ENCODE measurements at places on chromosomes 12 and 14.

DNA sequence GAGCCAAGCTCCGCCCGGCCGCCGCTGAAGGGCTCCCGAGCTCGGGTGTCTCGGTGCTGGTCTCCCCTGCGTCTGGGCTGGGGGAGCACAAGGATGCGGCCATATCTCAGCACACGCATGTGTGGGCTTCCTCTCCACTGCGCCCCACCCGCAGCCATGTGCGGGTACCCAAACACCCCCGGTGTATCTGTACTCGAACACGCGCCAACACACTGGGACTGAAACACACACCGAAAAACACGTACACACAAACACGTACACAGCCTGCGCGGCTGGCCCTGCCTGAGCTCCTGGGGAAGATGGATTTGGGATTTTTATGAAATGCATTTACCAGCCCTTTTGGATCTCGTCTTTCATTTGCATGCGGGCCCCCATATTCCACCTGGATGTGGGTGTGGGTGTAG, 897 bp upstream of the TBX3 start:
- DNase-seq = no peak

GRCh38 chr12:70982286-70982685, 61.7 kb upstream of the PTPRR start:
- DNase-seq = no peak

DNA sequence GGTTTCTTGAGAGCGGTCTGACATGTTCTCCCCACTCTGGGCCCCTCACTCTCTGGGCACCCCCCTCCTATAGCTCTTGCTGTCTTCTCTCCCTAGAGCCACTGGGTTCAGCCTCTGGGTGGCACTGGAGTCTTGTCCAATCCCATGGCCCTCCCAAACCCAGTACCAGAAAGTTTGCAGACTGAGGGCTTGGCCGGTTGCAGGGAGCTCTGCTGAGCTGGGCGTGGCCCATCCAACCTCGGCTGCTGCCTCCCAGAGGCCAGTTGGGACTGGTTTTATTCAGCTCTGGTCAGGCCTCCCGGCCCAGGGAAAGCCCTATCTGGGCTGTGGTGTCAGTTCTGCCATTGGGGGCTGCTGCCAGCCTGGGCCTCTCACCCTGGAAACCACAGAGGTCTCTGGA, 37.9 kb downstream of the ISCA2 start:
- DNase-seq = no peak

DNA sequence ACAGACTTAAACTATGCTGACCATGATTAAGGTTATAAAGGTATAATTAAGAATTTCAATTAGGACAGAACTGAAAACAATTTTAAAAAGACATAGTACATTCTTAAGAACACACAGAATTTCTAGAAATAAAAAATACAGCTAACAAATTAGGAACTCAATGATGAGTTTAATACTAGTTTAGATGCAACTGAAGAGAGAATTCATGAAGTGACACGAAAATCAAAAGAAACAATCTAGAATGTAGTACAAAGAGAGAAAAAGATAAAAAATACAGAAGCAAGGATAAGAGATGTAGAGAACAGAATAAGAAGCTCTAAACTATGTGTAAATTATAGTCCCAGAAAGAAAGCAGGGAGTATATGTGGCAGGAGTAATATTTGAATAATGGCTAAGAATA, 187.8 kb upstream of the KRR1 start:
- no peak for DNase-seq

DNA sequence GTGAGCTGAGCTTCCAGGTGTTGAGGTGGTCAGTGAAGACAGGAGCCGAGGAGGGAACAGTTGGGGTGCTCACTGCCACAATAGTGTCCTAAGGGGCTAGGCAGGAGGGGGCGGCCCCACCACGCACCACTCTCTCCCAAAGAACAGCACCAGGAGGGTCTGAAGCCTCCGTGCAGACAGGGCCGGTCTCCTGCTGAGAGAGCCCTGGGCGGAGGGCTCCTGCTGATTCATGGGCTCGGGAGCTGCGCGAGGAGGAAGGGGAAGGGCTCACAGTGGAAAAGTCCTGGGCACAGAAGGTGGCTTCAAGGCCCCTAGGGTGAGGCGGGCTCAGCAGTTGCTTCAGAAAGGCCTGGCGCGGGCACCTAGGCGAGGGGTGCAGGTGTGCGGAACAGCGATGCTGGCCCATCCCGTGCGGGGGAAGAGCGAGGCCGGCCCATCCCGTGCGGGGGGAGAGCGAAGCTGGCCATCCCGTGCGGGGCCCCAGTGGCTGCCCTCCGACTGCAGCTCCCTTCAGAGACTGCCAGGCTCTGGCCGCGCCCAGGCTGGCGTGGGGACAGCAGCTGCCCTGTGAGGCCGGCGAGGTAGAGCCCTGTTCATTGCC, 176.7 kb downstream of the ADGRD1 start:
- no peak for DNase-seq

DNA sequence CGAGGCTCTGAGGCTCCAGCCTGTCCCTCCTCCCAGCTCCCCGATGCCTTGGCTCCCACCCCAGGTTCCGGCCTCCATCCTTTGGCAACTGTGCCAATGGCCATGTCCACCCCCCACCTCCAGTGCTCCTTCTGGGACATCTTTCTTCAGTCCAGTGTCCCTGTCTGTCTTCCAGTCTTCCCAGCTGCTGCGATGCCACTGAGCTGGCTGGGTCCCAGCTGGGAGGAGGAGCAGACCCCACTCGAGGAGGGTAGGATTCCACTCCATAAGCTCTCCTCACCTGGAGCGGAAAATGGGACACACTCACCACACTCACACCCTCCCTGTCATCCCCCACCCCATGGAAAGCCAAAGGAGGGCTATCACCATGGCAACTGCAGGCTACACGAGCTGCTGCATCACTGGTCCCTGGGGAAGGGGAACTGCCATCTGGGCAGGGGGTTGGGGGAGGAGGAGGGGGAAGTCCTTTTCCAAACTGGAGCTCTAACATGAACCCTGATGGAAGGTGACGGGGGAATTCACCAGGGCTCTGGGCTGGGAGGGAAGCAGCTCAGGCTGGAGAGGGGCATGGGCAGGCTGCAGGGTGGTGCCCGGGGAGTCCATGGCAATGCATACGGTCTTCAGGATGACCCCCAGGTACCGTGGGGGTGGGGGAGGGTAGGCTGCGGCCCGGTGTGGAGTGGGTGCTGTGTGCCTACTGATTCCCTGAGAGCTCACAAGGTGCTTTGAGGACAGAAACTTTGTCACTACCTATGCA, 94.3 kb downstream of the LRRC74A start:
- no peak for DNase-seq

GRCh38 chr12:3365463-3366411, 125.3 kb upstream of the PRMT8 start:
- DNase-seq = no peak

DNA sequence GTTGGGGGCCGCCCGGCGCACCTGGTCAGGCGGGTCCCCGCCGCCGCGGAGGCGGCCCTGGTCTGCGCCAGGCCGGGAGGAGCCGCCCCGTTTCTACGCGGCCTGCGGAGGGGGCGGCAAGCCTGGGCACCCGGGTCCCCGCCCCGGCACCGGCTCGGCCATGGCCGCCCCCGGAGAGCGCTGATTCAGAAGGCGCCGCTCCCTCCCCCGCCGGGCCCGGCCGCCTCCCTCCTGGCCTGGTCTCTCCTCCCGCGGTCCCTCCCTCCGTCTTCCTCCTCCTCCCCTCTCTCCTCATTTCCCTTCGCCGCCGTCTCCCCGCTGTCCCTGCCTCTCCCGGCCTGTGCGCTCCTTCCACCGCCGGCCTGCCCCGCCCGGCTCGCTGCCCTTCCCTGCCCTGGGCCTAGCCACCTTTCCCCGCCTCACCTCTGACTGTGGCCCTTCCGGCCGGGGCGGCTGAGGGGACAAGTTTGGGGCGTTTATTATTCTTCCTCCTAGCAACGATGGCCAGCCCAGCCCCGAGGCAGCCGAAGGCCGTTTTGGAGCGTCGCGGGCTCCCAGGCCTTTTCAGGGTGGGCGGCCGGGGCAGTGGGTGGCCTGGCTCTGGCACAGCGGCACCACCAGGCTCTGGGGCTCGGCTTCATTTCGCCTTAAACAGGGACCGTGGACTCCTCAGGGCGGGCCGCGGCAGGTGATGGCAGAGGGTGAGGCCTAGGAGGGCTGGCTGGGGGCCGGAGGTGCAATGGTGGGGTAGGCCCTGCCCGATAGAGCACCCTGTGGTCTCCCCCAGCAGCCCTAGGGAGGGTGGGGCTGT, 768 bp downstream of the CEP170B start:
- no peak for DNase-seq

DNA sequence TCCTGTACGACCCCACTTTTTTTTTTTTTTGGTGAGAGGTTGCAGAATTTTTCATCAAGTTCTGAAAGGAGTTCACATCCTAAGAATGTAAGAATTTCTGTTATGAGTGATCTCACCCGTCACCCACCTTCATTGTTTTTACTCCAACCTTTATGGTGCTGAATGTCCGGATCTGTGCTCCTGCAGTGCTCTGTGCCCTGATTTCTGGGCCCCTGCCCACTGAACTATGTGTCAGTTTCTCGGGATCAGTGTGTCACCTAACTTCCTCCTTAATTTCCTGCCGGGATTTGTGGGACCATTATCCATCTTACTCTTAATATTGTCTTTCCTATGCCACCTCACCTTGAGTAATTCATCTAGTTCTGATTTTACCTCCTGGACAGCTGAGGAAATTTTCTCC, 11.6 kb downstream of the RASSF8 start:
- DNase-seq = no peak

DNA sequence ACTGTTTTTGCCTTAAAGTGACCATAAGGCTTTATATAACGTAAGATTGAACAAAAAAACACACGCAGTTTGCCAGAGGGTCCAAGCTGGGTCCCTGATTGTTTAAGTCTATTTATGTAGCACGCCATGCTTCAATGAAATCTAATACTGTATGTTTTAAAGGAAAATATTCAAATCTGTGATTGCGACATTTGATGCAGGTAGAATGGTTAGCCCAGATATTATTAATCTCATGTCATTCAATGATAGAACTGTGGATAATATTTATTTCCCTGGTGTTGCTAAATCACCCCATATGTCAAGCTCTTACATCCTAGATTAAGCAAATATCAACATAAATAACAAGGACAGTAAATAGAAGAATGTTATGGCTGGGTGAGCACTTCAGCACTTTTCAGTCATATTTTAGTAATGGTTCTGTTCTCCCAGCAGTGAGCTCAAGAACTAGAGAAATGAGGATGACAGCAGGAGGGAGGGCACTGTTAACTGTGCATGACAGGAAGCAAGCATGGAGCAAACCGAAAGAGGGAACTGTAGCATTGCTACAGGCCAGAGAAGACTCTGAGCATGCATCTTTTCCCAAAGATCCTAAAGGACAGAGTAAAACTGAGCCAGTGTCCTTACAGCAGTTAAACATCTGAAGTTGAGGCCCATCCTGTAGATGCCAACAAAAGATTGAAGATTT, 465.7 kb upstream of the MGAT4C start:
- no peak for DNase-seq

- DNase-seq = no peak
Observed at GRCh38 chr14:37466623-37467088, 128.4 kb downstream of the FOXA1 start.

GRCh38 chr12:110807640-110808039, 39.1 kb upstream of the CCDC63 start:
- DNase-seq = no peak

- DNase-seq = no peak
Observed at GRCh38 chr14:52422650-52423356, 108.7 kb downstream of the PTGER2 start.

GRCh38 chr12:68375756-68376695, 43.9 kb upstream of the MDM1 start:
- no peak for DNase-seq

DNA sequence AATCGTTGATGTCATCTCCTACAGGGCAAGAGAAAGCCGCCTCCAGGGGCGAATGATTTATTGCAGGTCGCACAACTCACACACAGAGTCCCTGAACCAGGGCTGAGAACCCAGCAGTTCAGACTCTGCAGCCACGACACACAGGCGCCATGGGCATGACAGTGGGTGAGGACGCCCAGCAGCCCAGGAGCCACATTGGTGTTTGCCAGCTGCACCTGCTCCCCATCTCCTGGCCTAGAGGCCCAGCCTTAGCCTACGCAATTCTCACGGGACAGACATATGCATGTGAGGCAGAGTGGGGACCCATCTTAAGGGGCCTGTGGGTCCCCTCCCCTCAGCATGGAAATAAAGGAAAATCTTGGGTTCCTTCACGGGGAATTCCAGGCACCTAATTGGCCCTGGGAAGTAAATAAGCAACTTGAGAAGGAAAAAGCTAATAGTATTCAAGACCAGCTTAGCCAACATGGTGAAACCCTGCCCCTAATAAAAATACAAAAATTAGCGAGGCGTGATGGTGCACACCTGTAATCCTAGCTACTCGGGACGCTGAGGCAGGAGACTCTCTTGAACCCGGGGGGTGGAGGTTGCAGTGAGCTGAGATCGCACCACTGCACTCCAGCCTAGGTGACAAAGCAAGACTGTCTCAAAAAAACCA, 69.3 kb downstream of the RIMBP2 start:
- no peak for DNase-seq

DNA sequence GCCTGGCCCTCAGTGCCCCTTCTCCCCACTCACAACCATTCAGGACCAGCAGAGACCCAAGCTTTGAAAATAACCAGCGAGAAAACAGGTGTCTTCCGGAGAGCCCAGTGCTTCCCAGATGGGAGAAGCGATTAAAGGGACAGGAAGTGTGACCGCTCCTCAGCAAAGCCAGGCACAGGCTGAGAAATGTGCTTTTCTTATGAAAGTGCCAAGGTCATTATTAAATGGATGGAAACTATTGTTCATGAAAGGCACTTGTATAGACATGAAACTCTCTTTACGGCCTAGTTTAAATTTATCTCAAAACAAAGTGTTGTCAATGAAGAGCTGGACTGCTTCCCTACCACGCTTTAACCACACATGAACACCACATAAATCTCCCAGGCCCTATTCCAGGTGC, 210.4 kb downstream of the SPTSSA start:
- no peak for DNase-seq

GRCh38 chr12:24772813-24773212, 176.1 kb downstream of the BCAT1 start:
- DNase-seq = no peak

GRCh38 chr14:52244328-52244727, 23.2 kb upstream of the PTGDR start:
- no peak for DNase-seq

GRCh38 chr12:122022393-122023338, 982 bp downstream of the BCL7A start:
- peak; percentile 15 for DNase-seq
